Tongue (tissue), 3 donors: ENCODE measurements at places on chromosomes 12 and 14. TPM values are rescaled to one million over a fixed set of nuclear protein-coding genes. Genes with fewer than 3 reads are reported as not detected.

DNA sequence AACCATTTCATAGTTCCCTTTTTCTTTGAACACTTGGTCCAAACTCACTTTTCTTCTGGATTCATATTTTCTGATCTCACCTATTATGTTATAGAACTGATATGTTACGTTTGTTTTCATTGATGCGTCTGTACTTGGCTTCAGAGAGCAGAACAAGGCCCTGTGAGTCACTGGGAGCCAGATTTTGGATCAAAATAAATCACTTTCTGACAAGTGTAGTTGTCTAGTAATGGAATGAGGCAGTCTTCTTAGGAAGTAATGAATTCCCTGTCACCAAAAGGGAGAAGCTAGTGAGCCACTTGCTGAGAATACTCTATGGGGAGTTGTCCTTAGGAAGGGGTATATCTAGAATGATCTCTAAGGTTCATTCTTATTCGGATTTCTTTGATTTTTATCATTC lies 10.2 kb downstream of the BICD1 start:
- no peak for DNase-seq

FUT8 gene
- 45.1 TPM for total RNA-seq

- no peak for DNase-seq
Measured at GRCh38 chr12:132740652-132741051, 21.0 kb downstream of the ANKLE2 start.

PROX2 gene
- total RNA-seq = not detected

- DNase-seq = no peak
Measured at GRCh38 chr12:72241552-72241951, 30.6 kb upstream of the TRHDE start.

DNA sequence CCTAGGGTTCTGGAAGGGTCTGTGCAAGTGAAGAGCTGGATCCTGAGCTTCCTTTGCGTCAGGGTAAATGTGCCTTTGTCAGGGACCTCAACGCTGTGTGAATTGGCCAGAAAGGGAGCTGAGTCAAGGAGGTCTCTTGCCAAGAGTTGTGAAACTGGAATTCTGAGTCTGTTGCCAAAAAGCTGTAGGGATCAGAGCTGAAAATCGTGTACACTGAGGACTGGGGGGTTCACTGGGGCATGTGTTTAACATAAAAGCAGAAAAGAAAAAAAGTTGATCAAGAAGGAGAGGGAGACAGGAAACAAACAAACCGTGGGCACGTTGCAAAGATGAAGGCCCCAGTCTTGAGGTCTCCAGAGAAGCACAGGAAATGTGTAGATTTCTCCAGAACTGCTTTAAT lies 1081.5 kb downstream of the VRK1 start:
- peak; percentile 49 for DNase-seq

GPR68 gene
- 2.9 TPM for total RNA-seq

MYF6 gene
- total RNA-seq = 164 TPM

DNA sequence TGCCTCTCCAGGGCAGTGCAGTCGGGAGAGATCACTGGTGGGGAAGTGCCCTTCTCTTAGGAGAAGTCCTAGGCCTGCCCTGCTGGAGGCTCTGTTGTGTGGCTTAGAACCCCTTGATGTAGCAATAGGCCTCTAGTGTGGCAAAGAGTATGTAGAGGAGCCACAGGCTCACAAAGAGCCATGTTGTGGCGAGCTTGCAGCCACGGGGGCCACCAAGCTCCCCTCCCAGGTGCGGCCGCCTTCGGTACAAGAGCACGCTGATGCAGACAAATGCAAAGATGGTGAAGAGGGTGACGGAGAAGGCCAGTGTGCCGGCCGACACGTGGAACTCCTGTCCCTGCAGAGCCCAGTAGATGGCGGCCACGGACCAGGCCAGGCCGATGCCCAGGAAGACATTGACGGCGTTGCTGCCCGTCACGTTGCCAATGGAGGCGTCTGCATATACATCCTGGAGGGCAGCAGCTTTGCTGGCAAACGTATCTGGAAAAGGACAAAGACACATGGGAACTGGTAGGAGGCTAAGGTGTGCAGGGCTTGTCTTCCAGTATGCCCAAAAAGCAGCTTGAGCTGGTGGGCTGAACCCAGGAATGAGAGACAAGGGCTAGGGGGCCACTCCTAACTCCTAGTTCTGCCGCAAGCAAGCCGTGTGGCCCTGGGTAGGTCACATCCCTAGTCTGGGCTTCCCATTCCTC lies 142.8 kb downstream of the SLC8A3 start:
- peak; percentile 68 for DNase-seq

DNA sequence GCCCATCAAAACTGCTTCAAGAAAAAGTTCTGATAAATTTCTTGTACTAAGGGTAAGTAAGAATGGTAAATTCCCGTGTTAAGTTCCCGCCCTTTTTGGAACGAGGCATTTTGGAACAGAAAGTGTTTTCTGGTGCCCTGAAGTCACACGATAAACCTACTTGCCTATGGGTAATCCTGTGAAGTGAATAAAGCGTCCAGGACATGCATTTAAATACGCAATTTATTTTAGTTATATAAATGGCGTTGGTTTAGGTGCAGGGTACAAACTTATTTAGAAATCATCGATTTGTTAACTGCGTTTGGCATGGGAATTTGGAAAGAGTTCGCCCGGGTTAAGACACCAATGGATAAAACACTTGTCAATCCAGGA lies 715 bp upstream of the RAP1B start:
- peak; percentile 72 for DNase-seq

DNA sequence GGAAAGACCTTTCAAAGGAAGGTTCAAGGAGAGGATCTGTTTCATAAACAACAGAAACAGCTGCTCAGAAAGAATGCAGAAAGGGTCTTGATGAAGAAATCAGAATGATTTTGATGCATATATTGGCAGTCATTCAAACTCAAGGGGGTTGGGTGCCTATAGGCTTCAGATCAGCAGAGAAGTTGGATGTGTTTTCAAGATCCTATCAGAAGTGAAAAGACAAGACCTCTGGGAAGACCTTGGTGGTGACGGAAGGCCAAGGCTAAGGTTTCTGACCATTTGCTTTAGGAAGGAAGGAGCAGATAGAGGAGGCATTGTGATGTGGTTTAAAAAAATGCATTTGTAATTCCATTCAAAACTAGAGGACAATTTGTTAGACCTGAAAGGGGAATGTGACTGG lies 15.2 kb upstream of the PTPRB start:
- DNase-seq = no peak

TEX22 gene
- not detected for total RNA-seq

DDN gene
- total RNA-seq = 2.4 TPM

EIF2B2 gene
- 46.8 TPM for total RNA-seq
